Astrocyte of the cerebellum (primary cell): ENCODE measurements at places on chromosomes 12 and 14.

GRCh38 chr14:68291820-68292219 lies 472.2 kb downstream of the RAD51B start:
- DNase-seq = no peak

GRCh38 chr14:47442211-47442610 lies 233.2 kb downstream of the MDGA2 start:
- DNase-seq = peak; percentile 2

DNA sequence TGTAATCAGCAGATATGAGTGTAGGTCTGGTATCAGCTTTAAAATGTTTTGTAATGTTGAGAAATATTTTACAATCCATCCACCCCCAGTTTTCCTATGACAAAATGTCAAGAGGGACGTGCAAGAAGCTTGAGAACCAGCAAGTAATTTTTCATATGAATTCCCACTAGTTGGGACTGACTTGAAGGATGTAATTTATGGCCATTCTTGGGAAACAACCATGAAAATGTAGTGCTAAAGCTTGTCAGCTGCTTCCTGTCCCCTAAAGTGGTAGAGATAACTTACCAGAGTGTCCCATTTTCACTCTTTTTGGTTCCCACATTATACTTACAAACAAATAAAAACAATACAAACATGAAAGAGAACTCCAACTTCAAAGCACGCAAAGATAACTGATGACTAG lies 63.9 kb downstream of the RERG start:
- DNase-seq = no peak

- DNase-seq = peak; percentile 35
Measured at GRCh38 chr14:103688906-103689902, 26.0 kb downstream of the XRCC3 start.

DNA sequence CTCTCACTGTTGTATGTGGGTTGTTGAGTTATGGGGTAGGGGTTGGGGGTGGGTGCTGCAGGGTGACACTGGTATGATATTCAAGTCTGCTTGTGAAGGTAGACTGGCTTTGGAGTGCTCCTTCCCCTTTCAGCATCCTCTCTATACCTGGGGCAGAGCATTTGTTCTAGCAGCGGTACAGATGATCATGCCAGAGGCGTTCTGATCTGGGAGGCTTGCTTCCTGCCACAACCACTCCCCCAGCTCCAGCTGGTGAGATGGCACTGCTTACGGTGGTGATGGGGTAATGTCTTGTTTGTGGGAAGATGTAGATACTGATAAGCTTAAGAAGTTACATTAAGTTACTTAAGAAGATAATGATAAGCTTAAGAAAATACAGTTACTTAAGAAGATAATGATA lies 131.8 kb downstream of the ERC1 start:
- DNase-seq = no peak

- no peak for DNase-seq
Measured at GRCh38 chr14:105039458-105040205, 18.7 kb upstream of the CDCA4 start.

DNA sequence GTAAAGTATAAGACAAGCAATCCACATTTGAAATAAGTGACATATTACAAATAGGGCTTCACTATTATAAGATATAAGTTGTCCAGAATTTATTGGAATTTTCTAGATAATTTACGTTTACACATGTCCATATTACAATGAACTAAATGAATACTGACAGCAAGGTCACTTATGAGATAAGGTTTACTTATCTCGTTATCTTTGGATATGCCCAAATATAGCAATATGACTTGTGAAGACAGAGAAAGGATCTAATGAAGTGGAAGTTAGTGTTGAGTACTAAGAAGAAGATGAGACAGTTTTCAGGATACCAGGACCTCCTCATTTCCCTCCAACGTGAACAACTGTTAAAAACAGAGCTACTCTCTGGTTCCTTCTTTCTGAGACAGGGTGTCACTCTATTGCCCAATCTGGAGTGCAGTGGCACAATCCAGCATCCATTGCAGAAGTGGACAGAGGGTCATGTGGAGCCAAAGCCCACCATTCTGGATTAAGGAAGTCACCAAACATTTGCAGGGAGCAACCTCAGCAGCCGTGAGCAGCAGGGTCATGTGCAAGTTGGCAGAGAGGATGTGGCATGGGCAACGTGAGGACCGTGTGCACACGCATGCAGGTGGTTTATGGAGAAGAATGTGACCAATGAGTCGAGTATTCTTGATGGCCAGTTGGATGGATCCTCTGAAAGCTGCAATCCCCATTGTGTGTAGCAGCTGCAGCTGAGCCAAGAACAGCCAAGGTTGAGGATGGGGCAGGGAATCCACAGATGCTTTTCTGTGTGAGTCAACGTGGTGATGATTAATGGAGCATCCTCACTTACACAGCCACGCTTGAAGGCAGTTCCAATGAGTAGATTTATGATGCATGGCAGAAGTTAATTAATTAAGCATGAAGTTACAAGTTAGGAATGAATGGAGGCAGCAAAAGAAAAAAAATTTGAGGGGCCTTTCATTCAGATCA lies 111.0 kb downstream of the BICD1 start:
- peak; percentile 58 for DNase-seq

GRCh38 chr12:53227836-53228235 lies 4.2 kb downstream of the RARG start:
- no peak for DNase-seq

DNA sequence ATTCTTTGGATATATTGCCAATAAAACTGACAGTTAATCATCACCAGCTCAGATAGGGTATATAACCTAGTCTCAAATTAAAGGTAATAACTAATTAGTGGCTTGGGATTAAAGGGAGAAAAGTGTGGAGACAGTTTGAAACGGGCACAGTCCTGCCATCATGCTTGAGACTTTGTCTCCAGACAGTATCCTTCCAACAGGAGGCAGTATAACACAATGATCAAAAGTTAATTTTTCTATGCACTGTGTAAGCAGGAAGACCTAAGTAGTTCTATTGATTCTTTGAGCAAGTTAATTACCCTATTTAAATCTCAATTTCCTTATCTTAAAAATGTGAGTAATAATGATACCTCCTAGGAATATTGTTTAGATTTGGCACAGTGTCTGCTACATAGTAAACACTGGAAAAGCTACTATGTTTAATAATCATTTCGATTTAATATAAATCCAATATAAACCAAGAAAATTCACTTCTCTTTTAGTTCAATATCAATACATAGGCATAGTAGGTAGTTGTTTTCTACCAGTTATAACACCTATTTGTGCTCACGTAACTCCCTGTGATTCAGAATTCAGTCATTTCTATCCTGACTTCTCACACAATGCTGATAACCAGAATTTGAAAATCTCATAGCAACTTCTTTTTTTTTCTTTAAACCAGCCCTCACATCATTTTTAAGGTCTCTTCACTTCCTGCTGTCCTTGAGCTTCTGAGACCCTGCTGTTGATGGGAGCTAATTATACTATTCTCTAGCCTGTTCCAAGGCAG lies 53.7 kb downstream of the GALNT4 start:
- DNase-seq = peak; percentile 31

DNA sequence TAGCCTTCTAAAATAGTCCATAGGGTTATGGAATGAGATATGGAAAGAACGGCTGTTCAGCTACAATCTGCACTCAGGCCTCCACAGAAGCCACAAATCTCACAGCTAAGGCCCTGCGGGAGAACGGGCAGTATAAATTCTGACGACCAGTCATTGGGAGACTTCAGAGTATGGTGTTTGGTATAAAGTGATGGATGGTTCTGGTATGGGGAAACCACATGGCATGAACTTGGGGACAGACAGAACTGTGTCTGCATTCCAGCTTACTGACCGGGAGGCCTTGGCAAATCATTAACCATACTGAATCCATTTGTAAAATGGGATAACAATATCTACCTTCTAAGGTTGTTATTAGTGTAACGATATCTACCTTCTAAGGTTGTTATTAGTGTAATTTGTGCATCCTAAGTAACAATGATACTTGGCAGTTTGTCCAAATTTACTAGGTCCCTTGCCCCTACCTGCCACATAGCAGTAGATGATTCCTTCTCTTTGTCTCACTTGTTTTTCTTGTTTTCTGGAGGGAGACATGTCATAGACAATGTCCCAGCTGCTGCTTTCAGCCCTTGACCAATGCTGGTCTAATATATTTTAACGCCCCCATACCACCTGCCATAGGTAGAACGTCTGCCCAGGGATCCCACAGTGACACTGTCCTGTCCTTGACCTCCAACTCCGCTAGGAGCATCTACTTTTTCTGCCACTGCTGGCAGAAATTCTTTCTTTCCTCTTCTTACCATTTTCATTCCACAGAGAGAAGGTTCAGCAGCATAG lies 6.8 kb downstream of the CDKL1 start:
- no peak for DNase-seq

- no peak for DNase-seq
Measured at GRCh38 chr12:19548834-19549233, 109.5 kb downstream of the AEBP2 start.

GRCh38 chr12:18798535-18799361 lies 60.8 kb downstream of the CAPZA3 start:
- DNase-seq = no peak

- DNase-seq = no peak
Measured at GRCh38 chr14:61950340-61950739, 188.1 kb downstream of the SNAPC1 start.

- DNase-seq = peak; percentile 41
Measured at GRCh38 chr12:54596526-54596946, 8.1 kb upstream of the PPP1R1A start.

GRCh38 chr14:52227619-52228222 lies 39.8 kb upstream of the PTGDR start:
- DNase-seq = no peak

DNA sequence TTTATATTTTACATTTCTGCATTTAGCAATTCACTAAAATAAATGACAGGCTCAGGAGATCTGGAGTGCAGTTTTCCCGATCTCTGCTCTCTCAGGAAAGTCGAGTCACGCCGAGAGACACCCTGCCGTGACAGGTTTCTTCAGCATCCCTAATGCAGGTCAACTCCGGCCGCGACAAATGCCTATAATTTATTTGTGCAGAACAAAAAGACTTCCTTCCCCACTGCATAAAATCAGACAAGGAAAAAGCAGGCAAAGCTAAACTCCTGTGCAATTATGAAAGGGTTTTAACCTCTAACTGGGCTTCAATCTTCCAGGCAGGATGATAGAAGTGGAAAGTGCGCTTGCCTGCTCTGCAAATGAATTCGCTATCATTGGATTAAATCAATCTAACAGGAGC lies 28.1 kb downstream of the SPRING1 start:
- DNase-seq = no peak

DNA sequence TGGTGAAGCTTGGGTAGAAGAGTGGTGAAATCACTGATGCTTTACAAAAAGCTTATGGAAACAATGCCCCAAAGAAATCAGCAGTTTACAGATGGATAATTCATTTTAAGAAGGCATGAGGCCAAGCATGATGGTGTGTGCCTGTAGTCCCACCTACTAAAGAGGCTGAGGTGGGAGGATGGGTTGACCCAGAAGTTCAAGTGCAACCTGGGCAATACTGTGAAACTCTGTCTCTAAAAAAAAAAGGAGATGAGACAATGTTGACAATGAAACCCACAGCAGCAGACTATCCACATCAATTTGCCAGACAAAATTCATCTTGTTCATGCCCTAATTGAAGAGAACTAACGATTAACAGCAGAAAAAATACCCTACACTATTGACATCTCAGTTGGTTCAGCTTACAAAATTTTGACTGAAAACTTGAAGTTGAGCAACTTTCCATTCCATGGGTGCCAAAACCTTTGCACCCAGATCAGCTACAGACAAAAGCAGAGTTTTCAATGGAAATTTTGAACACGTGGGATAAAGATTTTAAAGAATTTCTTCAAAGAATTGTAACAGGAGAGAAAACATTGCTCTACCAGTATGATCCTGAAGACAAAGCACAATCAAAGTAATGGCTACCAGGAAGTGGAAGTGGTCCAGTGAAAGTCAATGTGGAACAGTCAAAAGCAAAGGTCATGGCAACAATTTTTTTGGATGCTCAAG lies 26.7 kb downstream of the BTG1 start:
- DNase-seq = no peak

GRCh38 chr12:13373131-13373530 lies 176.6 kb downstream of the EMP1 start:
- DNase-seq = no peak

DNA sequence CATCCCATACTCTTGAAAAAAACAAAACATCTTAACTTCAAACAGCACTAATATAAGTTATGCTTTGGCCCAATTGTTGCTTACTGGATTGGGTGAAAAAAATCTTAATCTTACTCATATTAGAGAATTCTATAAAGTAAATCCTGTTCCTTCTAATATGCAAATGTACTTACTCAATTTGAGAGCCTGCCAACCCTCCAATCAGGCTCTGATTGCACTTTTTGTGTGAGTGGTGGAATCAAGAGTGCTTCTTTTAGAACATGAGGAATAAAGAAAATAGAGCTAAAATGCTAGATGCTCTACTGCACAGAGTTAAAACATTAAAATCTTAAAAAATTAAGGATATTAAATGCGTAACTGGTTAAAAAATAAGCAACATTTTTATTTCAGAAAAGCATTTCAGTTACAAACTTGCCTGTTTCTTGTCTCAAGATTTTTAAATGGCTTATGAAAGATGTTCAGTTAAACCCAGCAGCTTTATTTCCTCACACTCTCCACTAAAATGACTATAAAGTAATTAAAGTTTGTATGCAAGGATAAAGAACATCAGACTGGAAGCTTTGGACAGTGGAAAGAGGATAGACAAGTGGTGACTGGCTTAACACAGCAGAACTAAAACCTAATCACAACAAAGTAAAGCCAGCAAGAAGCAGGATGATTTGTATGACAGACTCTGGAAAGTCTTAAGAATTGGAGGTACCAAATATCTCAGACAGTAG lies 177.5 kb downstream of the SLC2A13 start:
- DNase-seq = no peak

- DNase-seq = no peak
Measured at GRCh38 chr14:35362911-35363374, 41.6 kb downstream of the NFKBIA start.

- no peak for DNase-seq
Measured at GRCh38 chr14:82626156-82627066, 1092.8 kb upstream of the SEL1L start.

DNA sequence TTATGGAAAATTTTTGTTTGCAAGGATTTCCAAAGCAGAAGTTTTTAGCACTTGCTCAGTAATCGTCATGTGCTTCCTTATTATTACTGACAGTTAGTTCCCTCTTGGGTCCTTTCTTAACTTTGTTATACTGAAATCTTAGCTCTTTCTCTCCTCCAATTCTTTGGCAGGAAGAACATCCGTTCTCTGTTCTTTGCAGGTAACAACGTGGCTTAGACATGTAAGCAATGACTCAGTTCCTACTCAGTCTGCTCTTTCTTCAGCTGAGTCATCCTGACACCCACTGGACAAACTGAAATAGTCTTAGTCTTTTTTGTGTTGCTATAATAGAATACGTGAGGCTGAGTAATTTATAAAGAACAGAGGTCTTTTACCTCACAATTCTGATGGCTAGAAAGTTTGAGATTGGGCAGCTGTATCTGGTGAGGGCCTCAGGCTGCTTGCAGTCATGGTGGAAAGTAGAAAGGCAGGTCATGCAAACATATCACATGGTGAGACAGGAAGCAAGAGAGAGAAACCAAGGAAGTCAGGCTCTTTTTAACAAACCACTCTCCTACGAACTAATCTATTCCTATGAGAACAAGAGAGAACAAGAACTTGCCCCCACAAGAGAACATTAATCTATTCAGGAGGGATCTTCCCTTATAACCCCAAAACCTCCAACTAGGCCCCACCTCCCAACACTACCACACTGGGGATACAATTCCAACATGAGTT lies 49.2 kb downstream of the TESPA1 start:
- peak; percentile 63 for DNase-seq
